ENCODE measurements at places on chromosomes 12 and 14. TPM values are rescaled to one million over a fixed set of nuclear protein-coding genes. Genes with fewer than 3 reads are reported as not detected.

EXOC3L4 gene
- polyA plus RNA-seq, result 8.3 TPM

NGDN gene
- 60.0 TPM for polyA plus RNA-seq

GPR65 gene
- 0.34 TPM for polyA plus RNA-seq

KLHL28 gene
- 14.9 TPM for polyA plus RNA-seq

SRRM4 gene
- not detected for polyA plus RNA-seq

KLRC3 gene
- not detected for polyA plus RNA-seq

OASL gene
- polyA plus RNA-seq, result 0.03 TPM

ARHGAP9 gene
- 3.4 TPM for polyA plus RNA-seq

FAM181A gene
- polyA plus RNA-seq, result not detected

AMDHD1 gene
- polyA plus RNA-seq, result 1.4 TPM

FOXG1 gene
- polyA plus RNA-seq, result 0.04 TPM

ISCA2 gene
- polyA plus RNA-seq, result 42.7 TPM

Measured in renal pelvis (tissue), 12 donors.